Activated CD4-positive, alpha-beta T cell treated with anti-CD3 and anti-CD28 coated beads, Interleukin-2, amount 50 U/mL, for 24 hours (primary cell): ENCODE measurements at places on chromosomes 1 and 21.

DNA sequence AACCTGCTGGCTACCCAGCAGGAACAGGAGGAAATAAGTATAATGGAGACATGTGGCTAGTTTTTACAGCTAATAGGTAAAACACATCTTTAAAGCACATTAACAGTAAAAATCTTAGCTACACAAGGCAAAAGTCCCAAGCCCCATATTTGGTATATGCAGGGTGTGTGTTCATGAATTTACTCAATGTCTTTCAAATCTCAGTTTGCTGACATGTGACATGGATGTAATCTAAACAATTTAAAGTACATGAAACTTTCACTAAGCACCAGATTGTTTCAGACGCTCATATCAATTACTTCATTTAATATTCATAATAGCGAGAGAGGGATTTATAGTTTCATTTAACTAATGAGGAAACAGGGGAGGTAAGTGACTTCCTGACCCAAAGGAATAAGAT lies 3.9 kb downstream of the TACSTD2 start:
- no peak for DNase-seq

DNA sequence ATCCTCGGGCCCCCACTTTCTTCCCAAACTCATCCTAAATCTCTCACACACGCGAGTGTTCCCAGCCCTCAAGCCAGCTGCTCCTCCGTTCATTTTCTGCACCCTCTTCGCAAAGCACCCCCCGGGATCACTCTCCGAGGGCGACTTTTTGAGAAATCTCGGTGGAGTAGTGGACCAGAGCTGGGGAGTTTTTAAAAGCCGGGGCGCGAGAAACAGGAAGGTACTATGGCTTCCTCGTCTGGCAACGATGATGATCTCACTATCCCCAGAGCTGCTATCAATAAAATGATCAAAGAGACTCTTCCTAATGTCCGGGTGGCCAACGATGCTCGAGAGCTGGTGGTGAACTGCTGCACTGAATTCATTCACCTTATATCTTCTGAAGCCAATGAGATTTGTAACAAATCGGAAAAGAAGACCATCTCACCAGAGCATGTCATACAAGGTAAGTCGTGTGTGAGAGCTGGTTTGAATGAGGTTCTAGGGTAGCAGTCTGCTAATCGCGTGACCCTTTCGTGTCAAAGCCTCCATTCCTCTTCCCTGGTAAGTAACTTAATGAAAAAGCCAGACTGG lies 800 bp downstream of the DR1 start:
- peak; percentile 2 for DNase-seq

- no peak for DNase-seq
Observed at GRCh38 chr21:33755354-33755753, 113.1 kb downstream of the ITSN1 start.

DNA sequence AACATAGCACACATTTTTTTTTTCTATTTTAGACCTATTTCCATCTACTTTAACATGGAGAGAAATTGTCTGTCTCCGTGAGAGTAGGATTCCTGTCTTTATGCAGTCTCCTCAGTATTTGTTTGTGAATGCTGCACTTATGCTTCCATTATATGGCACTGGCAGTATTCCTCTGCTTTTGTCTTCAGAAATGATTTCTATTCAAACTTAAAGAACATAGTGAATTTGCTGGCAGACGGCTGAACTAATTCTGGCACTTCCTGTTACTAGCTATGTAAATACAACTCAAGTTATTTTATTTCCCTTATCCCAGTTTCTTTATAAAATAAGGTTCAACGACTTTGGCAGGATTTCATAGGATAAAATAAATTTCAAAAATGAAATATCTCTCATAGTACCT lies 45.3 kb downstream of the KCTD3 start:
- no peak for DNase-seq

DNA sequence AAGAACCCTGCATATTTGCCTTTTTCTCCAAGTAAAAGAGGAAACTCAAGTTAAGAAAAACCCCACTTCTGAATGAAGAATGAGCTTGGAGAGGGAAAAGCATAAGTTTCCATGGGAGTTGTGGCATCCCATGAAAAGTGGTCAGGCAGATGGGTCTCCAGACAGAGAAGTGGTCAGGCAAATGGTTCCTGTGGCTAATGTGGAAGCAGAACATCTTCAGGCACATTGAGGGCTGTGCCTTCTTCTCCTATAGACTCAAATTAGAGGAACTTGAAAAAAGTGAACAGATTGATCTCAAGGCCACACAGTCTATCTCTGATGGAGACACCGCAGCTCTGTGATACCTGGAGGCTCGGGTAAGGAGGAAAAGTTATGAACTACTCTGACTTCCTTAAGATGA lies 55.7 kb upstream of the KIRREL1 start:
- DNase-seq, result no peak

DNA sequence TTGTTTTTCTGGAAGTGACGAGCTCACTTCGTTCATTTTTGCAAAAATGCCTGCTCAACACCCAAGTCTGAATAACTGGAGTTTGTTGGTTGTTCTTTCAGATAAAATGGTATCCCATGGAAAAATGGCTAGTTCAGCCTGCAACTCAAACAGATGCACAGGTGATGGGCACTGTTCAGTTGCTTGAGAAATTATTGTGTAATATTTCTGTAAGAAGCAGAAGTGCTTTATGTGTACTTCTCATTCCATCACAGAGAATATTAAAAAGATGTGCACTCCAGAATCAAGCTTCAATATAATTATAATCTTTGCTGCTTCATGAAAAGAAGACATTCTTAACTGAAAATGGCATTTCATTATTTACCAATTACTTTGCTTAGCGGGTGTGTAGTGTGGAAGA lies 9.1 kb downstream of the SYT2 start:
- DNase-seq, result no peak

- no peak for DNase-seq
Observed at GRCh38 chr1:39381839-39382238, 109.6 kb upstream of the BMP8A start.

- no peak for DNase-seq
Observed at GRCh38 chr1:188735567-188735966, 1742.1 kb downstream of the BRINP3 start.

- DNase-seq, result no peak
Observed at GRCh38 chr1:213245260-213245910, 194.3 kb downstream of the RPS6KC1 start.

- no peak for DNase-seq
Observed at GRCh38 chr21:31847761-31848160, 25.1 kb upstream of the HUNK start.

DNA sequence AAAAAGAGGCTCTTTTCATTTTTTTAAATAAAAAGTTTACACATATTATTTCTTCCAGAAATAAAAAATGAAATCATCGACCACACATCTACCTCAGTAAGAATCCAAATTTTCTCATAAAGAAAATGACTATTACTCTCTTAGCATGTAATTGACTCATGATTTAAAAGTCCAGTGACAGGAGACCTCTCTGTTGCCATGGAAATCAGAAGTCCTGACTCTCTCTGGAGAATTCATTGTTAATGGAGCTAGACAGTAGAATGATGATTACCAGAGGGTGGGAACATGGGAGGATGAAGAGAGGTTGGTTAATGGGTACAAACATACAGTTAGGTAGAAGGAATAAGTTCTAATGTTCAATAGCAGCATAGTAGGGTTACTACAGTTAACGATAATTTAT lies 5.0 kb upstream of the CLCA4 start:
- no peak for DNase-seq

GRCh38 chr1:156493154-156493631 lies 7.4 kb downstream of the MEF2D start:
- no peak for DNase-seq

- DNase-seq, result no peak
Observed at GRCh38 chr1:13510499-13510898, 3.3 kb downstream of the LRRC38 start.

DNA sequence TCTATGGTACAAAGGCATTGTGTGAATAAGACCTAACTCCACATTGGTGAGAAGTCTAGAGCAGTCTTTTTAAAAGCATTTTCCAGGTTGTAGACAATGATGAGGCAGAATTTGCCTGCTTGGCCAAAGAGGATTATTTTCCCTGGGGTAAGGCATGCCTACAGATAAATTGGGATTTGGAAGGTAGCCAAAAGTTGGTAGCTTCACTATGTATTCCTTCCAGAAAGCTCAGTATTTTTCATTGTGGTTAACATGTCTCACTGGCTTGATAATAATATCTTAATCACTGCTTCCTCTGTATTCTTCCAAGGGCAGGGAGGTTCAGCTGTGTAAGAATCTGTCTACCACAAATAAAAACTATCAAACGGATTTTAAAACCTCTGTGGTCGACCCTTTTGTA lies 590.8 kb upstream of the PRMT6 start:
- DNase-seq, result no peak

DNA sequence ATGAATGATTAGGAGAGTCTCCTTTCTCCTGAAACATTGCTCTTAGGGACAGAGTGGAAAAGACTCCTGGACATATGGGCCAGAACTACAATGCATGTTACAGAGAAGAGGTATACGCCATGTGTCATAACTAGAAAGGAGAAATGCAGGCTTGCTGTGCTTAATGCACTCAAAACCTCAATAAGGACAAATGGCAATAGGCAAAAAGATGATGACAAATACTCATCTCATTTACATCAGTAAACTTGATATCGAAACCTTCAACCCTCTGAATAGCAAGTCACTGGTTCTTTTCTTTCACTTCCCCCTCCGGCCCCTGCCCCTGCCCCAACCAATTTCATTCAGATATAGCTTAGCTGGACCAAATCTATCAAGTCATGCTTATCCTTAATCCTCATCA lies 1.9 kb upstream of the GPR88 start:
- DNase-seq, result no peak

DNA sequence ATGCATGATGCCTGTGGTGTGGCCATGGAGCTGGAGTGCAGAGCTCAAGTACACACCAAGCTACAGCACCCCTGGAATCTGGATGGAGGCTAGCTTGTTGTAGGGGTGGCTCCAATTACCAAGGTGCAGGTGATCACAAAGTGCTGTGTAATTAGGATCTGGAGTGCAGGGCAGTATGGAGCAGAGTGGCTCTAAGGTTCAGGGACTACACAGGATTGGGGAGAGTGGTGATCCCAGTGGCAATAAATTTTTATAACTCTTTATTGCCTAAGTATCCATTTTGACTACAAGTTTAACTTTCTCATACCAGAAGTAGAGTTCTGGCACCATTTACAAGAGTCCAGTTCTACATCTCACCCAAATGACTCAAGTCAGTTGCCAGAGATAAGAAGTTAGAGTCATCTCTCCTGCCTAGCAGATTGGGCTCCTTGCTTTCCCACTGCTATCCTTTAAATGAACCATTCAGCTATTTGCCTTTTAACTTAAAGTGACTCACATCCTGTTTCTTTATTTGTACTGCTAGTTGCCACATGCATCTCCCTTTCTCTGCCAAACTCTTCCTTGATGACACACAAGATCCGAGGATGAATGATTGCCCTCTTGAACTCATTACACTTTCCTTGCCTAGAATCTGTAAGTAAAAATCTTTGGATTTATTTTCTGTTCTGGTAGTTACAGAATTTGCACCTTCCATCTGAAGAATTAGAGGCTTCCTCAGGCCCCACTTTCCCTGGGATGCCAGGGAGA lies 427.2 kb downstream of the KCNT2 start:
- DNase-seq, result no peak

DNA sequence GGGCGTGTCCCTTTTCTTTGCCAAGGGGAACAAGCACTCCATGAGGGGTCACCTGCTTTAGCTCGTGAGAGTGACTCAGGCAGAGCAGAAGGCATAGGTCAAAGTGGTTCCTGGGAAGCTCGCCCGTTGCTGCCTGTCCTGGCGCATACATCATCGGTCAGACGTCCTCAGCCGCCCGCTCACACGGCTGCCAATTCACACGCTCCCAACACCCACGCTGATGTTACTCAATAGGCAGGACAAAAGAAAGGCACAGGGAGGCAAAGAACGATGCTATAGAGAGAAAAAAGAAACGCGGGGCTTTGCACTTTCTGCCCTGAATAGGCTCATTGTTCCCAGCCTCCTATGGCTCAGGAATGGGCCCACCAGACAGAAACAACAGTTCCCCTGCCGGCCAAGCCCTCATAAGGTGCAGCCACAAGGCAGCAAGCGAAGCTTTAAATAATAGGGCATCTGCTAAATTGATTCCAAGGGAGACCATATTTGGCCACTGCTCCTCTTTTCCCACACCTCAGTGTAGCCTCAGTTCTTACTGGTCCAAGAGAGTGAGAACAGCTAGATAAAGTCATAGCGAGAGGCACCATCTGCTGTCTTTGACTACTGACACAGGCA lies 38.7 kb downstream of the VTCN1 start:
- no peak for DNase-seq

- no peak for DNase-seq
Observed at GRCh38 chr1:48493970-48494769, 22.2 kb upstream of the SPATA6 start.

GRCh38 chr1:37284053-37284452 lies 190.3 kb upstream of the ZC3H12A start:
- no peak for DNase-seq

GRCh38 chr21:41965461-41966013 lies 11.7 kb upstream of the C2CD2 start:
- DNase-seq, result no peak

DNA sequence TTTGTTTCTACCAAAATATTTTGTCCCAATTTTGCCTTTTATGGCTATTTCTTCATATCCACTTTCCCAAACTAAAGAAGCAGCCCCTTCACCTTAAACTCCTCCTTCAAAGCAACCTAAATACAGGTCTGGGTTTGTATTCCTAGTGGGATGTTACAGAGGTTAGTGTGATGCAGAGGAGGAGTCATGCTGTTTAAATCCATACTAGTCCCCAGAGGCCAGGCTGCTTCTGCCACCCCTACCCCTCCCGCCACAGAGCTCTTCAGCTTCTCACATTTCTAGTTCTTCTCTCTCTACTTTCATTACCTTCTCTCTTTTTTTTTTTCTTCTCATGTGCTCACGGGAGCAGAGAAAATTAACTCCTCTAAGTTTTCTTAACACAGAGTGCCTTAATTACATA lies 29.3 kb downstream of the SELL start:
- DNase-seq, result no peak

DNA sequence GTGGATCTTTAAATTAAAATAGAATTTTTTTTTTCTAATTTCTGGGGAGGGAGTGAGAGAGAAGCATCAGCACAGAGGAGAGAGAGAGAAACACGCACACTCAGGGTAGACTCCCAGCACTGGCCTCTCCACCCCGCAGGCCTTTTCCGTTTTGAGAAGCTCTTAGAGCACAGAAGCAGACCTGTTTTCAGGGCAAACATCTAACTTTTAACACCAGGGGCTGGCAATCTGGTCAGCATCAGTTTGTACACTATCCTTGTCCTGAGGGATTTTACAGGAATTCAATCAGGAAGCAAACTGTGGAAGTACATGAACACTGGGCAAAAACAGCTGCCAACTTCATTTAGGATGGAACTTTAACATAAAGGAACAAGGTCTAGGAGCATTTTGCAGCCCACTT lies 117.9 kb upstream of the ESRRG start:
- no peak for DNase-seq
